ENCODE measurements at places on chromosomes 6 and 20.
A peak's percentile ranks its signal among the peaks of the same experiment; 100 is the strongest.

GRCh38 chr20:37267667-37268313 lies 6.2 kb upstream of the GHRH start:
- DNase-seq: no peak

GRCh38 chr6:74574794-74575193 lies 631.1 kb downstream of the COL12A1 start:
- peak; percentile 5 for DNase-seq

GRCh38 chr6:72724545-72724944 lies 102.7 kb downstream of the KCNQ5 start:
- DNase-seq: no peak

- no peak for DNase-seq
These were observed 121.3 kb upstream of the PHACTR1 start for GRCh38 chr6:12595161-12595811.

- no peak for DNase-seq
These were observed 271.1 kb upstream of the AGPAT4 start for GRCh38 chr6:161544801-161545480.

DNA sequence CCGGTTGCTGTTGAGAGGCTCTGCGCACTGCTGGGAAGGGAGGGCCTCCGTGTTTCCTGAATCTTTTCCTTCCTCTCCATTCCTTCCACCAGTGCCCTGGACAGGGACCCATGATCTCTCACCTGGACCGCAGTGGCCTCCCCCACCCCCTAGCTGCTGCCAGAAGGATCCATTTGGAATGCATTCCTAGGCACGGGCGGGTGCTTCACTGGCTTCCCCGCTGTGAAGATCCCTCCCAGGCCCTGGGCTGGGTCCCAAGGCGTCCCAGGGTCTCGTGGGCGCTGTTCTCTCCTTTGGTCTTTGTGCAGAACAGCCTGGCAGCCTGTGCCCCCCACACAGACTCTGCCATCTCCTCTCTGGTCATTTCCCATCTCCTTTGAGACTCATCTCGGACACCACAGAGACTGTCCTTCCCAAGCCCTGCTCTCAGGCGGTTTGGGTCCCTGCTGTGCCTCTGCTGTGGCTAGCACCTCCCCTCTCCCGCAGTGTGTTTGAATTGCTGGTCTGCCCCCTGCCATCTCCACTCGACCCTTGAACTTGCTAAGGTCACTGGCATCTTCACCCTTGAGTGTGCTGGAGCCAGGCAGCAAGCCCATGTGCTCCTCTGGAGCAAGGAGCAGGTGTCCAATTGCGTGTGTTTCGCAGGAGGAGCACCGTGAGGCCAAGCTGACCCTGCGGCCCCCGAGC lies 59.0 kb downstream of the TCP11 start:
- DNase-seq: no peak

GRCh38 chr6:56915832-56916231 lies 39.1 kb upstream of the BEND6 start:
- DNase-seq: no peak

DNA sequence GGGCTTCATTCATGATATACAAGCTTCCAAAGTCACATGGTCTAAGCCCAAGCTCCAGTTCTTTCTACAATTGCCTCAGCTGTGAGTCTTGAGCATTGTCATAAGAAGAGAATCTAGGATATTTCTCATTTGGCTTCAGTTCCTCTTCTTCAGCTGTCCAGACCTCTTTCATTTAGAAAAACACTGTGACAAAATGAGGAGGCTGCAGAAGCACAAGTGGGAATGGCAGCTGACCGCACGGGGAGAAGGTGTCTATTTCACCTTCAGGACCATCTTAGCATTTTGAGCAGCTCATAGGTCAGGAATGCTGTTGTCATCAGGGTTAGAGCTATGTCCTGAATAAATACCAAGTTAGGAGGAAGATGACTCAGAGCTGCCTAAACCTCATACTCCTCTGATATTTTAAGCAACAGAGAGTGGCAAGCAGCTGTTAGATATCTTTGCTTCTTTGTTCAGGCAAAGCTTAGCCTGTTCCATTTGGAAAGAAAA lies 390.1 kb upstream of the CITED2 start:
- DNase-seq: peak; percentile 20

- no peak for DNase-seq
These were observed at the start of gene BICRAL for GRCh38 chr6:42781796-42782688. Gene BICRAL, plus strand, starts transcription at chr6:42782052. Its CDS starts 39,971 bp downstream, at chr6:42822023.

DNA sequence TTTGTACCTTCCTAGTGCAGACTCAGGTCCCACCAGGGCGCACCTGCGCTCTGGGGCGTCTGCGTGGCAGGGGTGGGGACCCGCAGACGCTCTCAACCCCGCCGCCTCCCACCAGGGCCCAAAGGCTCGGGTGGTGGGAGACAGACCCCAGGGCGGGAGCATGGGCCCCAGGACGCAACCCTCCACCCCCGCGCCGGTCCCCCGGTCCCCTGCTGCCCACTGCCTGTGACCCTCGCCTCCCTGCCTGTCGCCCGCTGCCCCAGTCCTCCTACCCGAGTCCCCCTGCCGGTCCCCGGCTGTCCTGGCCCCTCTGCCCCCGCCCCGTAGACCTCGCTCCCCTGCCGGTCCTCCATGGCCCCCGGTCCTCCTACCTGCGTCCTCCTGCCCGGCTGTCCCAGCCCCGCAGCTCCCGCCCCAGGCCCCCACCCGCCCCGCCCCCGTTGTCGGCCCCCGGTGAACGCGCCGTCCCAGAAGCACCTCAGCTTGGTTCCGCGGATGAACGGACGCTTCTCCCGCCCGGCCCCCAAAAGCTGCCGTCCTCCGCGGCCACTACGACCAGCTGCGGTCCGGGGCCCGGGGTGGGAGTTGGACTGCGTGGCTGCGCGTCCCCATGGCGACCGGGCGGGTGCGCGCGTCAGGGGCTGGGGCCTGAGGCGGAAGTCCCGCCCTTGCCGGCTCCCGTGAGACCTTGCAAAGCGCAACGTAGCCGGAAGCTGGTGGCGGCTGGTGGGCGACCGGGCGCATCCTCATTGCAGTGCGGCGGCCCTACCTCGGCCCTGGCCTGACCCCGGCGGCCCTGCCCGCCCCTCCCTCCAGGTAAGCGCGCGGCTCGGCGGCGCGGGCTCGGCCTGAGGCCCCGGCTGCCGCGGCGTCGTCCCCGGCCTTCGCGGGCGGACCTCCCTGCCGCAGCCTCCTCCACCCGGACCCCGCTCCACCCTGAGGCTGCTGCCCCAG lies at the start of gene ARFGAP1:
TSS of gene ARFGAP1 (plus strand) at position 709 of the 954 bp plus-strand sequence. CDS start 2,768 bp downstream, outside the sequence.
- DNase-seq: peak; percentile 45

DNA sequence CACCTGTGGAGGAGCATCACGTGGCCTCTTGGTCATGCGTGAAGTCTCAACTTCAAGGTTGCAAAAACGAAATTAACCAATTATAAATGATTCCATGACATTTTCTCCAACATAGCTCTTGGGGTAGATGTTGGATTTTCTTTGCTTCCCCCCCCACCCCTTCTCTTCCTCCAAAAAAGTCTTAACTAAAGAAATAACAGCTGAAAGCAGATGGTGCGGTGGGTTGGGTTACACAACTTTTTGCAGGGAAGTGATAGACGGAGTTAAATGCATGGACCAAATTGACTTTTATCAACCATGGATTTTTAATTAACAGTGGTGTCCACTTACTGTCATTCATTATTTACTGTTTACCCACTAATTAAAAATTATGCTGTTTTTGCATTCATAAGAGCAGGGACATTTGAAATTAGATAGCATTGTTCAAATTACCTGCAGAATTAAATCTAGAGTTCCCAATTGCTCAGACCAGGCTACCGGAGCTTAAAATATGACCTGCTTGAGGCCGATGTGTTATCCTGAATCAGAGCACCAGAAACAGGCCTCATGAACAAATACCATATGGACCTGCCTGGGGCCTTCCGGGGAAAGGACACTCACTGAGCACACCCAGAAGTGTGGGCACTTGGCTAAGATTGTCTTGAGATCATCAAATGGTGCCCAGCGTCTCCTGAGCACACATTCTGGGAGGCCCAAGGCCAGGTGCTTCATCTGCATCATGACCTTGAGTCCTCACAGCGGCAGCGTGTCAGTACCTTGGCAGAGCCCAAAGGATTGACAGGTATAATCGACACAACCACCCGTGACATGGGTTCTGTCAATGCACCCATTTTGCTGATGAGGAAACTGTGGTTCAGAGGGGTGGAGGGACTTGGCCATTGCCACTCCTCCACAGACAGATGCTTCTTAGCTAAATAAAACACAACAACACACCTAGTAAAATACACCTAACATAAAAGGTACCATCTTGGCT lies 41.5 kb downstream of the APCDD1L start:
- no peak for DNase-seq

- DNase-seq: no peak
These were observed 30.6 kb downstream of the PTCHD4 start for GRCh38 chr6:48080227-48081009.

DNA sequence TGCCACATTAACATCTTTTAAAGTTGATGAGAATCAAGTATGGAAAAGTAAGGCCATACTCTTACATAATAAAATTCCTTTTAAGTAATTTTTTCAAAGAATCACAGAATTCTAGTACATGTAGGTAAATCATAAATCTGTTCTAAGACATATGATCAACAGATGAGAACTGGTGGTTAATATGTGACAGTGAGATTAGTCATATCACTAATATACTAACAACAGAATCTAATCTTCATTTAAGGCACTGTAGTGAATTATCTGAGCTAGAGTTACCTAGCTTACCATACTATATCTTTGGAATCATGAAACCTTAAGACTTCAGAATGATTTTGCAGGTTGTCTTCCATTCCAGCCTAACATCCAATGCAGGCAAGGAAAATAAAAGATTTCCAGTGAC lies 11.6 kb downstream of the PLN start:
- no peak for DNase-seq

DNA sequence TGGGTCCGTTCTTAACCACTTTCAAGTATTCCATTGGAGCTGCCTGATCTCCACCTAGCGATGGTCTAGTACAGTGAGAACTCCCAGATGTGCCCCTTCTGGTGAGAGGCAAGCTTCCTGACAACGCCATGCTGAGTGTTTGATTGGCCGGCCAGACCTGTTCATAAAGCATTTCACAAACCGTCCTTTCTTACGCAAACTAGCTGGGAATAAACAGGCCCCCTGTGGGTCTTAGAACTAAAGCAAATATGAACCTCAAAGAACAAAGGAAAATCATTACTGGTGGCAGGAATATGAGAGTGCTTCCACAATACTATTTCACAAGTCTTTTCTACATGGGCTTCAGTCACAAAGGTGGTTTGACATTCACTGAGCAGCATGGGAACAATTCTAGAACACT lies 15.6 kb upstream of the GCNT2 start:
- no peak for DNase-seq

GRCh38 chr6:133591275-133591674 lies 297.6 kb upstream of the TCF21 start:
- DNase-seq: no peak

GRCh38 chr20:12241065-12241464 lies 323.4 kb downstream of the BTBD3 start:
- DNase-seq: no peak

GRCh38 chr20:53133125-53133524 lies 161.0 kb downstream of the TSHZ2 start:
- DNase-seq: no peak

Measured in iPS DF 19.7 (cell line).